ENCODE measurements at places on chromosomes 1 and 21.

DNA sequence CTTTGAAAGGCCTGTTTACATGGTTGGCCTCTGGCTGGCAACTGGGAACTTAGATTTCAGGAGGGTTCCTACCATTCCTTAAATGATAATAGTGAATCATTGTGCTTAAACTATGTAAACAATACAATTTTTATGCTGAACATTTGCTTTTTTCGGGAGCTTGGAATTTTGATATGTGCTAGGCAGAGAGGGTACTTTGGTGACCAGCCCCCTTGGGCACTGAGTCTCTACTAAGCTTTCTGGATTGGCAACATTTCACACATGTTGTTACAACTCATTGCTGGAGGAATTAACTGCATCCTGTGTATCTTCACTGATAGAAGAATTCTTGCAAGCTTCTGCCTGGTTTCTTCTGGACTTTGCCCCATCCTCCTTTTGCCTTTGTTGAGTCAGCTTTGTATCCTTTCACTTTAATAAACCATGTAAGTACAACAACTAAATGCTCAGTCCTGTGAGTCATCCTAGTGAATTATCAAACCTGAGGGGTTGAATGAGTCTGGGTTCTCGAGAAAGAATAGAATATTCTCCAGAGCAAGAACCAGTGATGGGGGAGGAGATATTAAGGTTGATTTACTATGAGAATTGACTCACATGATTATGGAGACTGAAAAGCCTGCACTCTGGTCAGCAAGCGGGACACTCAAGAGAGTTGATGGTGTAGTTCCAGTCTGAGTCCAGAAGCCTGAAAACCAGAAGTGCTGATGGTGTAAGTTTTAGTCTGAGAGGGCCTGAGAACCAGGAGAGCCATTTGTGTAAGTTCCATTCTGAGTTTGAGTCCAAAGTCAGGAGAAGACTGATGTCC lies 3.1 kb upstream of the SLC16A4 start:
- DNase-seq, result no peak

- DNase-seq, result no peak
Observed at GRCh38 chr1:171748651-171749050, 6.8 kb upstream of the VAMP4 start.

DNA sequence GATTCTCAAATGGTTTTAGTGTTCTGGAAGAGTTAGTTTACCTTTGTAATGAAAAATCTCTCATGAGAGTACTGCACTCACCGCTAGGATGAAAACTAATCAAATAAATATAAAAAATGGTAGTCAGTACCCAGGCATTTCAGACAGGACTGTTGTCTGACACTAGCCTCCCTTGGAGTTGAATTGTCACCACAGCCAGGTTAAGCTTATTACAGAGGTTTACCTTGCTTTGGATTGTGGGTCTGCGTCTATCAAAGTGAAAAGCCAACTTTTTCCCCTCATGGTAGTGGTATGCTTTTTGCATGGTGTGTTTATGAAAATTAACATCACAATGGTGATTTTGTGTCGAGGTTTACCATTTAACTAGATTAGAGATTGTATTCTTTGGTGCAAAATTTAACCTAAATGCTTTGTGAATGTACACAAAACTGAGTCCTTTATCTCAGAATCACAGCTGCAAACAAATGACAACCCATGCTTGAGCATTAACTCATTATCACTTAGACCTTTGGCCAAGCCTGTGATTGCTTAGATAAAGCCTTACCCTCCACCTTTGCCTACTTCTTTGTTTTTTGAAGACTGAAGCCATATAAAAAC lies 20.1 kb downstream of the RAP1A start:
- DNase-seq, result no peak

GRCh38 chr1:206909161-206909882 lies 12.1 kb downstream of the IL24 start:
- peak; percentile 58 for DNase-seq

- DNase-seq, result no peak
Observed at GRCh38 chr21:25952306-25952705, 217.5 kb downstream of the GABPA start.

- no peak for DNase-seq
Observed at GRCh38 chr1:238370599-238370998, 479.9 kb upstream of the ZP4 start.

GRCh38 chr1:31372051-31372450 lies 825 bp downstream of the FABP3 start:
- DNase-seq, result no peak

DNA sequence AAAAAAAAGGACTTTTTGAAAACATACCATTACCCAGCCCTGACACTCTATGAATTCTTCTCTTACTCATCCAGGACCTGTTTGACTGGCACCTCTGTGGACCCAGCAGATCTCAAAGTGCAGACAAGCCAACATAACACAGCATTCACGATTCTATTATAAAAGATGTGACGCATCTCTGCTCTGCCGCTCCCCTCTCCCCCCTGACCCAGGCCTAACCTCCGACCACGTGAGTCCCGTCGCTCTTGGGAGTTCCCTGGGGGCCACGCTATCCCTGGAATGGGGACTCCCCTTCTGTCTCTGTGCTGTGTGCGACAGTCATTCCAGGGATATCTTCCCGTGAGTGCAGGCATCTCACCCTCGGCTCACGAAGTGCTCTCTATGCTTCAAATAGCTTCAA lies 21.1 kb downstream of the LRRC38 start:
- DNase-seq, result no peak

GRCh38 chr1:156511644-156512043 lies 11.1 kb upstream of the MEF2D start:
- DNase-seq, result no peak

DNA sequence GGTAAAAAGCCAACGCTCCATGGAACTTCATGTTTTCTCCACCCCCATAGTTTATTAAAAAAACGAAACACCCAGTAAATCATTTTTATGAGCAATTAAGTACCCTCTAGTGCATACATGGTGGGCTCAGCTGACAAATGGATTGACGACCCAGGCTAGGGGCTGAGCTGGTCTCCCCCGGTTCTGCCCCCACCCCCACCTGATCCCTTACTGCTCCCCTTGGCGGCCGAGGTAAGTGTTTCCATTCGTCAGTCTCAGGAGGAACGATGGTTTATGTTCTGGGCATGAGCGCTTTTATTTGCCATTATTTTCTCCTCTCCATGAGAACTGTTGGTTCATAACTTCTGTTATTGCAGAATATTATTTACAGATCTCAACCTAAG lies 233.9 kb upstream of the C1orf174 start:
- DNase-seq, result no peak

Data from NCI-H187 treated with DMSO at 0.1 percent for 48 hours (cell line).